Activated naive CD4-positive, alpha-beta T cell treated with anti-CD3 and anti-CD28 coated beads, Interleukin-2, amount 10 ng/mL, durations not matched to agents 7 days and 5 days (primary cell): ENCODE measurements at places on chromosomes 1 and 21.

GRCh38 chr1:235190431-235190830 lies 29.4 kb upstream of the RBM34 start:
- DNase-seq = no peak

GRCh38 chr21:10511116-10511515 lies 10.3 kb upstream of the TPTE start:
- DNase-seq = no peak

DNA sequence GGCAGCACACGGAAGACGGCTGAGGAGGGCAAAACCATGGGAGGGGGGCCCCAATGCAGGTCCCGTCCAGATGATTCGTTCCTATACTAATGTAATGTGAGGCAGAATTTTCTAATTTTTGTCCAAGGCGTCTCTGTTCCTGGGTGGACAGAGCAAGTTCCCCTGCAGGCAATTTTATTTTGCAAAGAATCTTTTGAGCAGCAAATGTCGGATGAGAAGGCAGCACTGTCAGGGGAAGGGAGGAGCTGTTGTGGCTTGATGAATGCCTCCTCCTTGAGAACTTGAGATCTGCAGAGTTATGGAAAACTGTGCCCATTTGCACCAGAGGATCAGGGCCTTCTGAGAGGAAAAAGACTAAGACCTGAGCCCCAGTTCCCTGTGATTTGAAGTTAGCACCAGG lies 17.3 kb downstream of the SLC1A7 start:
- no peak for DNase-seq

- no peak for DNase-seq
These were observed 5.2 kb downstream of the S100A10 start for GRCh38 chr1:151988405-151988923.

- DNase-seq = no peak
These were observed 57.4 kb downstream of the UCK2 start for GRCh38 chr1:165884690-165885304.

DNA sequence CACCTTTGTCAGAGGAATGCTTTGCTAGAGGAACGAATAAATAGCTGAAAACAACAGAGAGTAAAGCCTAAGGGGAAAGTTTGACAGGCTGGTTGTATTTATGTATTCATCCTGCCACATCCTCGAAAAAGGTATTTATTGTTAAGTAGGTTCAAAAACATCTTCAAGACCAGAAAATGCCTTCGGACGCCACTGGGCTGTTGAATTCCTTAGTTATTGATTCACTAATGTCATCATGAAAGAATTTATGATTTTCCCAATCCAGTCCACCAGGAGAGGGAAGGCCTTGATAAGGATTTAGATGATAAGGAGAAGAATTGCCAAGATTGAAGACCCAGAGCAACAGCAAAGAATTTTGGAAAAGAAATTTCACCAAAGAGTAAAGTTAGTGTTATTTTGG lies 35.2 kb upstream of the MAB21L3 start:
- DNase-seq = no peak
